Mucosa of gallbladder (tissue), 1 donor: ENCODE measurements at places on chromosomes 16 and 17.
A peak's percentile ranks its signal among the peaks of the same experiment; 100 is the strongest.

- no peak for DNase-seq
These were observed 4.8 kb upstream of the ANKRD11 start for GRCh38 chr16:89495121-89495520.

DNA sequence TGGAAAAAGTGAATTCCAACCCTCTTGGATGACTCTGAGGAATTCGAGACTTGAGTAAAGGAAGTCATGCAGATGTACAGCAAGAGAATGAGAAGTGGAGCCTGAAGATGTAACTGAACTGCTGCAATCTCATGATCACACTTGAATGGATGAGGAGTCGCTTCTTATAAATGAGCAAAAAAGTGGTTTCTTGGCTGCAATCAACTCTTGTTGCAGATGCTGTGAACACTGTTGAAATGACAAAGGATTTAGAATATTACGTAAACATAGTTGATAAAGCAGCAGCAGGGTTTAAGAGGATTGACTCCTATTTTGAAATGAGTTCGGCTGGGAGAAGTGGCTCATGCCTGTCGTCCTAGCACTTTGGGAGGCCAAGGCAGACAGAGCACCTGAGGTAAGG is 25.5 kb downstream of the ASPA start:
- DNase-seq = no peak

DNA sequence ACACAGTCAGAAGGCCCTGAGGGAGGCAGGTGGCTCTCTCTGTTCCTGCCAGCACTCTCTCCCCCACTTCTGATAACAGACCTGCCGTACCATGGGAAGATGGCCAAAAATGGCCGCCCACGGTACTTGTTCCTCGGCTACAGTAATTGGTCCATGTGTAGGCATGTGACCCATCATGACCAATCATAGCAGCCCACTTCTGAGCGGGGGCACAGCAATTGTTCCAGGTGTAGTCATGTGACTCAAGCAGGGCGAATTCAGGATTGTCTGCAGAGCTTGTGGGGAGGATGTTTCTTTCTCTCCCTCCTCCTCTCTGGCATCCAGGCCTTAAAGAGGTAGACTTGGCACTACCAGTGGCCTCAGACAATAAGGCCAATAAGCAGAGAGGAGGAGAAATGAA is 250.4 kb downstream of the MRTFB start:
- DNase-seq = no peak

- DNase-seq = peak; percentile 41
These were observed 244.1 kb upstream of the MON1B start for GRCh38 chr16:76946879-76947278.

- DNase-seq = no peak
These were observed 123.9 kb upstream of the CIBAR2 start for GRCh38 chr16:85235991-85236817.

GRCh38 chr17:7107012-7107754 is 7.4 kb downstream of the ASGR2 start:
- no peak for DNase-seq

DNA sequence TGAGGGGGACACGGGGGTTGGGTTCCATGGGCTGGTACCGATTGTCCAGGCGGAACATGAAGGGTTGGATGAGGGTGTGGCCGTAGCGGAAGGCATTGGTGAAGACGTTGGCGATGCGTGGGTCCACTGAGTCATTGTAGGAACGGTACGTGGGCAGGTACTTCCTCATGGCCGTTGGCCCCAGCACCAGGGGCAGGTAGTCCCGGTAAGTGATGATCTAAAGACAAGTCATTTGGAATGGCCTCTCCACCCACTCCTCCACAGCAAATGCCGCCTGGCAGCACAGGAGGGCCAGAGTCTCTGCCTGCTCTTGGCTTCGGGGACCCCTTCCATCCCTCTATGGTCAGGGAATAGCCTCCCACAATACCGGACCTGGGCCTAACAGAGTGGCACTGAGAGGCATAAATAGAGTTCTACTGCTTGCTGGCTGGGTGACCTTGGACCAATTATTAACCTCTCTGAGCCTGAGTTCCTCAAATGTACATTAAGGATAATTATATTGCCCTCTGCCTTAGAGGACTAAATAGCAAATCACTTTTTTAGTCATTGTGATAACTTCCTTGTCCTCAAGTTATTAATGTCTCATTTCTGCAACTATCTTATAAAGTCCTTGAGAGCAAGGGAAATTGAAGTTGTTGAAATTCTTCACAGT is 7.2 kb downstream of the MPO start:
- no peak for DNase-seq

DNA sequence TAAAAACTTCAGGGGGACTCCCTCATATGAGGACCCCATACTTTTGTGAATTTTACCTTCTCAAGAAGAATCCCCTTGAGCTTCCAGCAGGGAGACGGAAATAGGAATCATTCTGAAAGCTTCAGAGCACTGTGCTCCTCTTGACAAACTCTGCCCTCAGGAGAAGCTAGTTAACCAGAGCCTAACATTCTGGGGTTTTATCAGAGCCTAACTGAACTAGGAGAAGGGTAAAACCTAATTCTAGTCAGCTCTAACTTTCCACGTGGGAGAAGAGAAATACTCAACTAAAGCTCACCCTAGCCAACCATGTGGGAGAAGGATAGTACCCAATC is 13.3 kb upstream of the SLC5A10 start:
- DNase-seq = no peak

DNA sequence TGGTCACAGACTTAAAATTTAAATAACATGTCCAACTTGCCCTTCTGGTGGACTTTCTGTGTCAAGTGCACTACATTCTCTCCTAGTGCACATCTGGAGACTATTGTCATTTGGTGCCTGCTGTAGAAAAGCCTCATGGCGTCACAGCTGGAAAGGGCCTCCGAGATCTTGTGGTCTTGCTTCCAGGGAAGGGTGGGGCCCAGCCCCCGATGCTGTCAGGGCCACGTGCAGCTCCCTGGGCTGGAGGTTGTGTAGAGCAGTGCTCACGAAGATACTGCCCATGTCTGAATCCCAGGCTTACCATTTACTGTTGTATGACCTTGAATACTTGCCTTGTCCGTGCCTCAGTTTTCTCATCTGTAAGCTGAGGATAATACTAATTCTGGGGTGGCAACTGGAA is 6.8 kb upstream of the MPRIP start:
- DNase-seq = no peak

GRCh38 chr16:79329166-79329521 is 271.4 kb downstream of the MAF start:
- no peak for DNase-seq

DNA sequence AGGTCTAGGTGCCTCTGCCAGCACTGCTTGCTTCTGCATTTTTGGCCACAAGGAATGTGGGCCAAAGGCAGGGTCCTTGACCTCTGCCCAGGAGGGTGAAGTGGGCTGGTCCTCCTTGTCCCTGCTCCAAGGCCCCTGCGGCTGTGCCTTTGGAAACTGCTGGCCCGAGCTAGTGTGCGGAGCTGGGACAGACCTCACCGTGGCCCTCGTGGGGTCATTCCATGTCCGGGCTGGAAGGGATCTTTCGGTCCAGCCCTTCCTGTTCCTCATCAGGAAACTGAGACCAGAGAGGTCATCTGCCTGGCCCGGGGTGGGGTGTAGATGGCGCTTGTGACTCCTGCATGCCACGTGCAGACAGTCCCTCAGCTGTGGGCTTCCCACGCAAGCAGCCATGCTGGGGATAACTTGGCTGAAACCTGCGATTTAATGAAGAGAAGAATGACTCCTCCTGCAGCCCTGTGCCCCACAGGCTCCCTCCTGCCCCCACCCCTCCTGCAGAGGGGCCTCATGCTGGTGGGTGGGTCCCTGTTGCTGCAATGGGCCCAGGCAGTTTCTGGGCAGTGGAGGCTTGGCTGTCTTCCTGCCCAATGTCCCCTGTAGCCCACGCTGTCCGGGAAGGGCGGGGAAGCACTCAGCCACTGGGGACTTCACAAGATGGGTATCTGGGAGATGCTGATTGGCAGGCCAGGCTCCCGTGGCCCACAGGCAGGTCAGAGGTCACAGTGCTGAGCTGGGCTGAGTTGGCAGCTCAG is 245.2 kb downstream of the SEC14L1 start:
- no peak for DNase-seq

- DNase-seq = no peak
These were observed 33.9 kb downstream of the FZD2 start for GRCh38 chr17:44591206-44591605.

DNA sequence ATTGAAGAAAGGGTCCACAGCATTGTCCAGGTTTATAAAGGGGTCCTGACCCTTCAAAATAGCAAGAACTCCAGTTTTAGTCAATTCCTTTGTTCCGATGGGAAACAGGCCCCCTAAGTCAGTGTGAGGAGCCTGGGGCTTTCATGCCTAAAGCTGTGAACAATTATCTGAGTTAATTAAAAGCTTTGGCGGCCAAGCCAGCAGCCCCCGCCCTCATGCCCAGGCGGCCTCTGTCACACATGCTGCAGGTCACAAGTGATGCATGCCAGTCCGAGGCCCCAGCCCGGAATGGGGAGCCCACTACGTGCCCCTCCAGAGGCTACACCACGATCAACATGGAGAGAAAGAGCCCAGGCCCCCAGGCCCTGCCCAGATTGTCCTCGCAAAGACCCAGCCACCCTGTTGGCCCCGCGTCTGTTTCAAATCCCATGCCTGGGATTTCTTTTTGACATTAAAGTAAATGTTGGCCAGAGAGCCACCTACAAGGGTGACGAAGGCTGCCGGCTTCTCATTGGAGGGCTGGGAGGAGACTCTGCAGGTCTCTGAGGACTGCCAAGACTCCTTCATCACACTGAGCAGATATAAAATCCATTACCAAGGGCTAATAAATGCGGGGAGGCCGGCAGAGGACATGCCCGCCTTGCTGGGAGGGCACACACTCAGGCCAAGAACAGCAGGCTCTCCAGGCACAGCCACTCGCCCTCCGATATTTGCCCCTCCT is 14.5 kb upstream of the PITPNM3 start:
- DNase-seq = no peak

DNA sequence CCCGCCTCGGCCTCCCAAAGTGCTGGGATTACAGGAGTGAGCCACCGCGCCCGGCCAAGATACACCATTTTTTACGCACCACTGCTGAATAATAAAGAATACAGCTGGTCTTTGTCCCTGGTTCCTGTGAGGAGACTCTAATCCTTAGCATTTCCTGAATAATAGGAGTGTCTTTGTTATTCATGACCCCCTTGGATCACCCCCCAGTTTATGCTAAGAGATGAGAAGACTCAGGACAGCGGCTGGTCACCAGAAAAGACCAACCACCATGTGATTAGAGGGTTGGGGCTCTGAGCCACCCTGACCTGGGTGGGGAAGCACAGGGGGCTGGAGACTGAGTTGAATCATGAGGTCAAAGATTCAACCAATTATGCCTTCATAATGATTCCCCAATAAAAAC is 17.3 kb downstream of the PHLPP2 start:
- no peak for DNase-seq

GRCh38 chr16:11552440-11552839 is 34.3 kb downstream of the LITAF start:
- DNase-seq = no peak
